ENCODE measurements at places on chromosomes 6 and 20. TPM values are rescaled to one million over a fixed set of nuclear protein-coding genes. Genes with fewer than 3 reads are reported as not detected.

The PAQR8 gene
- total RNA-seq: 11.0 TPM

The NR2E1 gene
- total RNA-seq: not detected

The CPXM1 gene
- total RNA-seq: 4.3 TPM

The HSD17B8 gene
- 32.6 TPM for total RNA-seq

The SLC22A16 gene
- not detected for total RNA-seq

The ADGRF1 gene
- not detected for total RNA-seq

The WFDC10B gene
- not detected for total RNA-seq

The GSTA3 gene
- not detected for total RNA-seq

The HSPA1L gene
- 1.2 TPM for total RNA-seq

- DNase-seq: no peak
Measured at GRCh38 chr6:165223101-165223500, 86.3 kb downstream of the C6orf118 start.

GRCh38 chr6:93343476-93343875 is 75.9 kb downstream of the EPHA7 start:
- DNase-seq: no peak

DNA sequence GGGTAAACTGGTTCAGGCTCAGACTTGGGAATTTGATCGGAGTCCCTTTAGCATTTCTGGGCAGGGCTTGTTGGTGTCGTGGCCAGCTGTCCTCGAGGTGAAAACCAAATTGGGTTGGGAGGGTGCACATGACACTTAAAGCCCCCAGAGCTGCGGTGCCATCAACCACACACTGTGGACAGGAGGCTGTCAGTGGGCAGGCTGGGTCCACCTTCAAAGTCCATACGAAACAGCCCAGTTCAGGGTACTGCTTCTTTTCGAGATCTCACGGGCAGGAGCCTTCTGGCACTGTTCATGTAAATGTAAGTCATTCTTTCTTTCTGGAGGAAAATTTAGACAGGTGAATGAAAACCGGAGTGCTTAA is 7.0 kb downstream of the SYNJ2 start:
- DNase-seq: no peak

- DNase-seq: no peak
Measured at GRCh38 chr6:149176971-149177667, 140.4 kb upstream of the TAB2 start.

DNA sequence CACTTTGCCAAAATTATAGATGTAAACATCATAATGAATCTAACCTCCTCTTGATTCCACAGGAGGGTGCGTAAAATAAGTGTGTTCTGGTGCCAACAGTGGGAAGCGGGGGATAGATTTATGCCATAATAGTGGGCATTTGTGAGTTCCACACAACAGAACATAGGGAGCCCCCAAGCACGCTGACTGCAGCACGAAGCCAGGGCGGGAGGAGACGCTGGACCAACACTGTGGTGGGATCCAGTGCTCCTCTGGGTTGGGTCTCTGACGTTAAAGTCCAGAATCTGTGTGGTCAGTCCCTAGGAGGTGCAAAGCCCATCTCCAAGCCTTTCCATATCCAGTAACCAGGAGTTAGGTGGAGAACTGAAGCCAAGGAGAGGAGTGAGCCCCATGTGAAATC is 1.8 kb upstream of the TTLL2 start:
- DNase-seq: no peak

DNA sequence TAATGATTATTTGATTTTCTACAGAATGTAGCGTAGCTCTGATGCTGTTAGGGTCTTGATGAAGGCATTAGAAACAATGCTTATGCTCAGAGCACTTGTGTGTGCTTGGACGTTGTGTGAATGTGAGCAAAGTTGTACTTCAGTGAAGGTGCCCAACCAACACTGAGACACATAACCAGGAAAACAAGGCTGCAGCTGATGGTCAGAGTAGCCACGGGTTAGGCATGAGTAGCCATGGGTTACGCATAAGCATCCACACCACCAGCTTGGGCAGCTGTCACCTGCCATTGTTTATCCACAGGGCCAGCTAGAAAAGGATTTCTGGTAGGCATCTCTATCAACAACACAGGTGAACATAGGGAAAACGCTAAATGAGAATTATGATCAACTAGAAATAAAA is 326.6 kb downstream of the NRN1 start:
- DNase-seq: no peak

DNA sequence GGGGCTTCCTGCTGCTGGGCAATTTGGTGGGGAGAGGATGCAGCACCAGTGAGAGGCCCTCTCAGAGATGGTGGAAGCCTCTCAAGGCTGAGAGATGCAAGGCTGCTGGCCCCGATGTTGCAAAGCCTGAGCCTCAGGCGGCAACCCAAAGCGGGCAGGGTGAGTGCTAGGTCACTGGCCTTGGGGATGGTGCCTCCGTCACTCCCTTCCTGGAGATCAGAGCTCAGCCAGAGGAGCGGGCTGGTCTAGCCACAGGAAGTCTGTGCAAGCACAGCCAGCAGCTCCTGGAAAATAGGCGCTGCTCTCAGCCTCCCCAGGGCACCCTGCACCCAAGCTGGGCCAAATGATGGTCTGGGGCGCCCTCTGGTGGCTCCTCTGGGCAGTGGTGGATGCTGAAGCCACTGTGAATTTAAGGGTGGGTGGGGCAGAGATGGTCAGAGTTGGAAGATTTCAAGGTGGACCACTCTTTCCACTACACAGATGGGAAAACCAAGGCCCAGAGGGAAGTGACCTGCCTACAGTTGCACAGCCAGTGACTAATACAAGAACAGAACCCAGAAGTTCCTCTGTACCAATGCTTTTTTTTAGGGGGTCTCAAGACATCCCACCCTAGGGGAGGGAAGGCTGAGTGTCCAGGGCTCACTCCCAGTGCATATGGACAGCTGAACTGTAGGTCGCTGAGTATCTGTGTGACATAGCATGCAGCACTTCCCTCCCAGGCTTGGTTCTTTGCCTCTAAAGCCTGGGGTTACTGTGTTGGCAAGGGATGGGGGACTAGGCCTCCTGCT is 20.8 kb downstream of the C20orf203 start:
- DNase-seq: peak; percentile 82

GRCh38 chr20:20206788-20207187 is 154.5 kb downstream of the CFAP61 start:
- DNase-seq: no peak

DNA sequence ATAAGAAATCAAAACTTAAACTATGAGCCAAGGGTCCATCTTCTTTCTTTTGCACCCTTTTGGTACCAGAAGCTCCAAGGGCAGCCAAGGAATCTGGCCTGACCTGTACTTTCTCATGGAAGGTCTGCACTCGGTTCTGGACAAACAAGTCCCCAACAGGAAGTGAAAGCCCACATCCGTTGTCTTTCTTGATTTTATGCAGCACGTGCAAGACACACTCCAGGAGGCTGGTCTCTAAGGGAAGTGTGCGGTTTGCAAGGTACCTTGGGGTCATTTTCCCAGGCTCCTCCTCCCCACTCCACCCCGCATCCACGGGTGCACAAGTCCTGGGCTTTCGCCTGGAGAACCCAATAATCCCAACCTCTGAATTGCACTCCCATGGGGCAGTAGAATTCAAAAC is 101.9 kb downstream of the NFATC2 start:
- no peak for DNase-seq

DNA sequence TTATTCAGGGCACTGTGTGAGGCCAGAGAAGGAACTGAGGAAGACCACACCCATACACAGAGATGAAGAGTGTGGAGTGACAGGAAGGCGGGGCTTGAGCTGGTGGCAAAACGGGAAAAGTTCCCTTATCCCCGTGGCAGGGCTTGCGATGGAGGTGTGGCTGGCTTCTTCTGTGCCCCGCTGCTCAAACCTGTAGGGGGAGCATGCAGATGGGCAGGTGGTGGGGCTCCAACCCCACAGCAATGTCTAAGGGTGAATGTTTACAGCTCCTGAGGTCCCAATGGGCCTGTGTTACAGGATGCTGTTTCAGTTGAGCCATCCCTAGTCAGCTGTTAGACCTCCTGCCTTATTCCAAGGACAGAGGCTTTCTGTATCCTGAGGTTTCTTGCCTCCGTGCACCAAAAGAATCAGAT is 105.9 kb downstream of the LY86 start:
- no peak for DNase-seq

DNA sequence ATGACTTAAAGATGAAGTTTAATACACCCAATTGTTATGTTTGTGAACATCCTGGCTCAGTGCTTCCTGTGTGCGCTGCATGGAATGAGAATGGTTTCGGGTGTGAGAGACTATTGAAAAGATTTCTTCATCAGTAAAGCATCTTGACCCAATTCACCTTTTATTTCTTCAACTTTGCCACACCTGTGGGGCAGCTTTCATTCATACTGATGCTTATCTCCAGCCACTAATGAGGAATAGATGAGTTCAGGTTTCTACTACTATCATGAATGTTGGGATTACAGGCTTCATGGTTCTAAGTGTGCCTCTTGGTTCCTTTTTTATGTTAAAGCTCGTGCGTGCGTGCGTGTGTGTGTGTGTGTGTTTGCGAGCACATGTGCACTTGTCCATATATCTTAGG is 373.7 kb upstream of the SOX4 start:
- DNase-seq: no peak

GRCh38 chr6:1774226-1774915 is 164.7 kb downstream of the FOXC1 start:
- no peak for DNase-seq

DNA sequence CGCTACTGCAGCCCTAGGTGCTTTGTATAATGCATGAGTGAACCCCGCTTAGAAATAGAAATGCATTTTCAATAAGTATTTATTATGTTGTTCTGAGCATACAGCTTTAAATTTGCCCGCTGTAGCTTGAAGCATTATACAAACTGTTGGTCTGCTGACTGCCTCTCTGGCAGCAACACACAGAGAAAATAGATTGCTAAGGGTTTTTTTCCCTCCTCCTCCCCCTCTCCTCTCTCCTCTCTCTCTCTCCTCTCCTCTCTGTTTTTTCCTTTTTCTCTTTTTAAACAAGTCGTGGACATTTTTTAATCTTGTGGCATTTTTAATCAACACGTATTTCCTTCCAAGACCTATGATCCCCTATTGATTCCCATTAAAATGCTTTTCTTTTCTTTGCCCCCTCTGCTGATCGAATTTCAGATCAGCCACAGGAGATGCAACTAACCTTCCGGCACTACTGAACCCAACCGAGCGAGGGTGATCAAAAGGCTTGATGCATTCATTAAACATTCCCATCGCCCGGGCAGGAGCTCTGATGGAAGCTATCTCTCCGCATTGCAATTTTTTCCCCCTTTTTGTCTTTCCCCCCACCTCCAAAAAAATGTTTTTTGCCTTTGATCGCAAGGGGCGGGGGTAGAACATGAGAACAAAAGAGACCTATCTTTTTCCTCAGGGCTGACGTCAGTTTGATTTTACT is 90.7 kb upstream of the ARID1B start:
- DNase-seq: no peak

GRCh38 chr6:73263570-73263909 is 544 bp upstream of the KHDC1 start:
- DNase-seq: no peak
